Left renal pelvis (tissue), 4 donors: ENCODE measurements at places on chromosomes 6 and 20.

GRCh38 chr6:139060332-139060731 lies 31.8 kb downstream of the ABRACL start:
- no peak for DNase-seq

GRCh38 chr20:50602432-50603088 lies 88.8 kb downstream of the RIPOR3 start:
- no peak for DNase-seq

DNA sequence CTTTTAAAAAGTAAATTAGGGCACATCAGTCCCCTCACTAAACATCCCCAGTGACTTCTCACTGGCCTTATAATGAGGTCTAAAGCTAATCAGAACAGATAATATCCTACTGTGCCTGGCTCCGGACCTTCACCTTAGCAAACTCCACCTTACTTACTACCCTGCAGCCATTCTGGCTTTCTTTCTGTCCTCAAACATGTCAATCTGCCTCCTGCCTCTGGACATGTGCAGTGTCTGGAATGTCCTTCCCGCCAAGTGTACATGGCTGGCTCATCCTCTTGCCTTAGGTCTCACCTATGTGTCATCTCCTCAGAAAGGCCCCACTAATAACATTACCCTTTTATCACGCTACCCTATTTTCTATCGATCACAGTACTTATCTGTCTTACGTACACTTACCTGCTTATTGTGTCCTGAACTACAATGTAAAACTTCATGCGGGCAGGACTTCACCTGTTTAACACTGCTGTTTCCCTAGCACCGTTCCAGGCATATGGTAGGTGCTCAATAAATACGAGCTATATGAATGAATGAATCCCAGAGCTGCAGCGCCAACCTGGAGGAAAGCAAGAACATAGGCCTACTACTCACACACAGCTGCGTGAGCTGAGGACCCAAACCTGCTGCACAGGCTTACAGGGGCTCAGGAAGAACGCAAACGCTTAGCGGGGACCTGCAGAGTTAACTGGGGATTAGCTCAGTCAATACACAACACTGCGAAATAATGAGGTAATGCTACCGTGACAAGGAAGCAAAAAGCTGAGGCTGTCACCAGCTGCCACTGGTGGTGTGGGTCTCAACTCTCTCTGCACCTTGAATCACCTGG lies 991 bp downstream of the UQCC2 start:
- DNase-seq: no peak

DNA sequence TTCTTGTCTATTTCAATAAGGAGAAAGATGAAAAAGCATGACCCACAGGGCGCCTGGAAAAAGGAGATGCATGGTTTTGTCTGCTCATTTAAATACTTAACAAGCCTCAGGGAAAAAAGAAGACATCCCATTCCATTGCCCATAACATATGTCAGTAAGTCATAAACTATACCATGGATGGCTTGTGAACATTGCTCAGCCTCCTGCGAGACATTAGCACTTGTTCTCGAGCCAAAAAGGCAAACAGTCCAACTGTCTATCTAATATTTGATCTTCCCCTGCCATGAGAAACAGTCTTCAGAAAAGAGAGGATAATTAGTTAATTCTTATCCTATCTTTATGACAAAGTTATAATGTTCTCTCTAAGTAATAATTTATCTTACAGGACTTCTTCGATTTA lies 527.4 kb downstream of the HACE1 start:
- DNase-seq: no peak

DNA sequence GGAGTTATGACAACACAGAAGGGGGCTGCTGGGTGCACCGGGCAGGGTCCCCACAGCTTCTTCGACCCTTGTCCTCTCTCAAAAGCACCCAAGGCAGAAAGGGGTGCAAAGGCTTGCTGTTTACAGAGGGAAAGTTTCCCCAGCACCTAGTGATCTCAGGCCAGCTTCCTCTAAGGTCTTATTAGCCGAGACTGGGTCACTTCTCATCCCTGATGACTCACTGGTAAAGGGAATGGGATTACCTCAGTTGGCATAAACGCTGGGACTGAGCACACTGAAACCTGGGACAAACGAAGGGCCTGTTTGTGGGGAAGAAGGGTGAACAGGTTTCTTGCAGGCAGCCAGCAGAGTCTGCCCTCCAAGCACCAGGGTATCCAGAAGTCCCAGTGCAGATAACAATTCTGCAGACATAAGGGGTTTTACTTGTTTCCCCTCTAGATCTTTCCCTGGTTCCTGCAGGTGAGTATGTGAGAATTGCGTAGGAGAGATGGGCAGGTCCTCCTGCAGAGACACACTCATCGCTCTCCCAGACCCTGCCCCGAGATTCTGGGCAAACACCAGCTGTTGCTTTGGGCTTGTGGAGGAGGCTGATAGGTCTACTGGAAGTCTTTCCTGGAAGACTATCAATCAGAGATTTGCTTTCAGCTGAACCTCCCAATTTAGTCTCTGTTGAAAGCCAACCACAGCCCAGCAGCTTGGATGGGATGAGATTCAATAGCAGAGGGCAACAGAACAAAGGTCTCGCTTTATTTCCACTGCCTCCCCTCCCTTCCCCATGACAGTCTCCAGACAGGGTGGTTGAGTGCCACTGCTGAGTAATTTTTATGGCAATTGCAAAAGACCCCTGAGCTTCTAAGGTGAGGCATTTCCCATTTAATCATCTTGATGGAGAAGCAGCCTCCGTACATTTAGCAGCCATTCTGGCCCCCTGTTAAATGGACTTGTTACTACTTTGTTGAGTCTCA lies 25.7 kb downstream of the KCNG1 start:
- DNase-seq: no peak

GRCh38 chr6:114135363-114135971 lies 164.5 kb upstream of the HDAC2 start:
- peak; percentile 7 for DNase-seq

- no peak for DNase-seq
Measured at GRCh38 chr6:19417713-19418112, 419.5 kb upstream of the ID4 start.

GRCh38 chr6:96899019-96899418 lies 1.3 kb upstream of the NDUFAF4 start:
- no peak for DNase-seq

GRCh38 chr6:1044040-1044836 lies 267.7 kb upstream of the FOXQ1 start:
- no peak for DNase-seq

DNA sequence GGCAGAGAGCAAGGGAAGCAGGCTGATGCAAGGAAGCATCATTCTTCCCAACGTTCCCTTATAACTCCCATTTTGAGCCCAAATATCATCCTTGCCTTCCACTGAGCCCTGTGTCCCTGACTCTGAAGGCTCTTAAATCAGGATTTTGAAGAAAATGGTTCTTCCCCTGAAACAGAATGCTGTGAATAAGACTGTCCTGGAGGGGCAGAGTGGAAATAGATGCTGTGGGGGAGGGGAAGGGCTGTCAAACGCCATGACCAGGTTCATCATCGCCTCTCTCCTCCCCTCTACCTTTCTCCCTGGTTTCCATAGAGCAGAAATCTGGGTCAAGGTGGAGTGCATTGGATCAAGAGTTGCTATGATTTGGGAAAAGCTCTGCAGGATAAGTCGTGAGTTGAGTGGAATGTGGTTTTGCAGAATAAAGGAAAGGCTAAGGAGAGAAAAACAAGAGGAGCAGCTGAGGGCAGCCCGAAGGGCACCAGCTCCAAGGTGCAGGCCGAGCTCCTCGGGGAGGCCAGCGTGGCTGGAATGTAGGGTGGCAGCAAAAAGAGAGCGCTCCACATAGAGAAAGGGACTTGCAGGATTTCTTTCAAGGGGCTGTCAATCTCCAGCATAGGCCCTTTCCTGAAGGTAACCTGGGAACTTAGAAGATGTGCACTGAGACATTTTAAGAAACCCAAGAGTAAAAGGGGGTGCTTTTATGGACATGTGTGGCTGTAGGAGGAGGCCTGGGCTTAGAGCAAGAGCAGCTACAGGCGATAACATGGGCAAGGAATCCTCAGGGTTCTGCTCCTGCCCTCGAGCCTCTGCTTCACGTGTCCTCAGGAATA lies 120.8 kb upstream of the CDYL start:
- DNase-seq: no peak

DNA sequence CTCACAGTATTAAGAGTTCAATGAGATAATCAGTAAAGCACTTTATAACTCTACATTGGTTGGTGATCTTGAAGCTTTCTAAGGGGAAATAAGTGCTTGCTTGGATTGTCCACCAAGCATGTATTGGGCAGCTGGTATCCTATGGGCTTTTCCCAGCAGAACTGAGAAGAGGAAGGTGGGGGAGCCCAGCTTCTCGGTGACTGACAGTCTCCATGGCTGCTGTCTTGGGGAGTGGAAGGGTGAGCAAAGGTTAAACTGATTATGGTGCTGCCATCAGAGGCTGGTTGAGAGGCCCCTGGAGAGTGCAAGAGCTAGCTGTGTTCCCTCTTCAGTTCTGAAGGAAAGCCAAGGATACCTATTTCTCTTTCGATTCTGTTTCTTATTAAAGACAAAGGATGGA lies 35.5 kb upstream of the ADTRP start:
- no peak for DNase-seq

- no peak for DNase-seq
Measured at GRCh38 chr6:119340796-119341487, 8.6 kb downstream of the MAN1A1 start.

GRCh38 chr6:5497896-5498578 lies 236.7 kb downstream of the FARS2 start:
- no peak for DNase-seq

DNA sequence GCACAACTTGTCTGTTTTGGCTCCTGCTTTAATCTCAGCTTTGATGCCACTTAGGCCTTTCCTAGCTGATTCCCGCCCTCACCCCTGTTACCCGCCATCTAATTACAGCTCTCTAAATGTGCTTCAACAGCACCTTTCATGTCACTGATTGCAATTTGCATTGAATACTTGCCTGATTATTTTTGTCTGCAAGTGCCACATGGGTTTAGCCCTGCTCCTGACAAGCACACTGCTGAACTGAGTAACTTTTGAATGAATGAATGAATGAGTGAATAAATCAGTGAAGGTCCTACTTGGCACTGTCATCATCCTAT lies 591 bp upstream of the DCBLD1 start:
- DNase-seq: no peak
